CD4-positive, alpha-beta T cell treated with Interferon alpha-2 for 1 hour (primary cell): ENCODE measurements at places on chromosomes 4 and X.
A peak's percentile ranks its signal among the peaks of the same experiment; 100 is the strongest.

DNA sequence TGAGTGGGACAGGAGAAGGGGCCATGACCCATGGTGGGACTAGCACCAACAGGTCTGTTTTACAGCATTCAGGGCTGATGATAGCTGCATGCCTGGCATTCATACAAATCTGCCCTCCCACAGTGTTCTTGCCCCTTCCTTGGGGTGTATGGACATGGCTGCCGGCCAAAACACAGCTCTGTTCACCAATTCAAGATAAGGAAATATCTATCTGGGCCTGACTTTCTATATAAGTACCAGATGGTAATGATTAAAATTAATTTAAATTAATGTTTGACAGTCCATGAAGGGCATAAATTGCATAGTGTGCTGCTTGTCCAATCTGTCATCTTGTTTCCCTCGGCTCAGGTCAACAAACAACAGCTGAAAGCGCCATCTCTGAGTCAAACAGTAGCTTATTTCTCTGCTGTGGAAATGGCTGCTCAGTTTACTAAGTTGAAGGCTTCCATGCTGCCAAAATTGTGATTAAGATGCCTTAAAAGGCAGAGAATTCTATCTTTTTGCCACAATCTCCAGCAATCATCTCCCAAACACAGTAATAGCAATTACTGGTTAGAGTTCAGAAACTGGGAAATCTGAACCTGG lies 67.0 kb upstream of the TSPAN7 start:
- no peak for DNase-seq

GRCh38 chr4:52099860-52100461 lies 48.9 kb downstream of the SPATA18 start:
- no peak for DNase-seq

DNA sequence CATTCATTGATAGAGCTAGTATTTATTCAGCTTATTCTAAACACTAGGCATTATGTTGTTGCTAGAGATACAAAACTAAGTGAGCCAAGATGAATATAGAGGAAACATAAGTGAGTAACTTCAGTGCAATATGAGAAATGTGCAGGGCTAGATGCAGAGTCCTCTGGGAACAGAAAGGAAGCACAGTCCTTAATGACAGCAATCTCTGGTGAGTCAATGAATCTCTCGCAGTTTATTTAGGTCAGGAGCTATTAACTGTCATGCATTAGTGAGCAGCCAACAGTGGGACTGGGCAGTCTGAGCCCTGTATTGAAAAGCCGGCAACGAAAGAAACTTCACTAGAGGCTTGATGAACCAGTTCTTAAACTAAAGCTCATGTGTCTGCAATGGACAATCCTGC lies 598.1 kb upstream of the MAGEB2 start:
- DNase-seq = no peak

DNA sequence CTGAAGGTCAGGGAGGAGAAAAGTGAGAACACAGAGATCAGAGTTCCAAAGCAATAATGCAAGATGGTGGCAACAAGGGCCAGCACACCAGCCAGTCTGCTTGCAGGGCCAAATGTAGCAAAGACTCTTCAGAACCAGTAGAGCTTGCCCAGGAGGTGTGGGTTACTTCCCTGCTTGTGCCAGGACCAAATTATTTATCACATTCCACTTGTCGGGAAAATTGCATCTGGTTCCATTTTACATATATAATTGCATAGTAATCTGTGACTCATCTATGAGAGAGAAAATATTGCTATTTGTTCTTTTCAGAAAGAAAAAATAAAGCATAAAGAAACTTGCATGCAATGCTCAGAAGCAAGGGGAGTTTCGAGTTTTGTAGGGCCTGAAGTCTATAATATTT lies 41.4 kb downstream of the MAML3 start:
- DNase-seq = no peak

DNA sequence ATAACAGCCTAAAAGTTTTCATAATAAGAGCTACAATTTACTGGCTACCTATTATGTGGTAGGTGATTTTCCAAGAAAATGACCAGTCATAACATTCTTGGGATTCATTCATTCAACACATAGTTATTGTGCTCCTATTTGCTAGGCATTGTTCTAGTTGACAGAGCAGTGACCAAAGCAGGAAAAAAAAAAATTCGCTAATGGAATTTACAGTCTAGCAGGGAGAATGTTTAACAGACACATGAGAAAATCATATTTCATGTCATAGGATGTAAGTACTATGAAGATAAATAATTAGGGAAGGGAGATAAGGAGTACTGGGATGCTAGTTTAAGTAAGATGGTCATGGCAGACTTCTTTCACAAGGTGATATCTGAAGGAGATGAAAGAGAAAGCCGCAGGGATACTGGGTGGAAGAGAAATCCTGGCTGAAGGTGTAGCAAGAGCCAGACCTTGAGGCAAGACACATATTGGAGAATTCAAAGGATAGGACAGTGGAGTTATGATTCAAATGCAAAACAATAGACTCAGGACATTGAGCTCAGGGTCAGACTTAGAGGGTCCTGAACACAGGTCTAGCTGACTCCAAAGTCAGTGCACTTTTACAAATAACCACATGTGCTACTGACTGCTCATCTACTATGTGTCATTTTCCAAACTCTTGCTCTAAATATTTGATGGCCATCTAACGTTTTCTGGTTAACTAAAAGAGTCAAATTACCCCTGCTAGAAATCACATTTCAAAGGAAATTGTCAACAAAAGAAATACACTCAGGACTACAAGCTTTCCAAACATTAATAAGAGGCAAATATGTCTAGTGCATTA lies 20.4 kb downstream of the SPCS3 start:
- no peak for DNase-seq

GRCh38 chr4:118732591-118733330 lies 47.6 kb downstream of the METTL14 start:
- DNase-seq = no peak

GRCh38 chrX:118228041-118228440 lies 111.4 kb upstream of the KLHL13 start:
- DNase-seq = no peak

DNA sequence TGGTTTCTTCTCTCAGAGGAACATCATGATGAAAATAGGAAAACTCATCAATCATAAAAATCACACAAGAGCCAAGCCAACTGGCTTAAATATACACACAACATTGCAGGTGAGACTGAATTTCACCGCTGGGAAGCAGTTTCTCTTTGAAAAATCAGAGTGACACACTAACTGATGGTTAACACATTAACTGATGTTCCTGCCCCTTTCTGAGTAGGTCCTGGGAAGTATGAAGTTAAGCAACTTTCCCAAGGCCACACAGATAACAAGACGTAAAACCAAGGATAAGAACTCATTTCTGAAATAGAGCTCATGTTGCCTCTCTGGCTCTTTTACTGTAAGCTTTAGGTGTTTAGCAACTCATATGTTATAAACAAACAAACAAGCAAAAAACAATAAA lies 813.7 kb upstream of the HS3ST1 start:
- no peak for DNase-seq

GRCh38 chrX:80021621-80022020 lies 7.1 kb downstream of the TBX22 start:
- DNase-seq = no peak

DNA sequence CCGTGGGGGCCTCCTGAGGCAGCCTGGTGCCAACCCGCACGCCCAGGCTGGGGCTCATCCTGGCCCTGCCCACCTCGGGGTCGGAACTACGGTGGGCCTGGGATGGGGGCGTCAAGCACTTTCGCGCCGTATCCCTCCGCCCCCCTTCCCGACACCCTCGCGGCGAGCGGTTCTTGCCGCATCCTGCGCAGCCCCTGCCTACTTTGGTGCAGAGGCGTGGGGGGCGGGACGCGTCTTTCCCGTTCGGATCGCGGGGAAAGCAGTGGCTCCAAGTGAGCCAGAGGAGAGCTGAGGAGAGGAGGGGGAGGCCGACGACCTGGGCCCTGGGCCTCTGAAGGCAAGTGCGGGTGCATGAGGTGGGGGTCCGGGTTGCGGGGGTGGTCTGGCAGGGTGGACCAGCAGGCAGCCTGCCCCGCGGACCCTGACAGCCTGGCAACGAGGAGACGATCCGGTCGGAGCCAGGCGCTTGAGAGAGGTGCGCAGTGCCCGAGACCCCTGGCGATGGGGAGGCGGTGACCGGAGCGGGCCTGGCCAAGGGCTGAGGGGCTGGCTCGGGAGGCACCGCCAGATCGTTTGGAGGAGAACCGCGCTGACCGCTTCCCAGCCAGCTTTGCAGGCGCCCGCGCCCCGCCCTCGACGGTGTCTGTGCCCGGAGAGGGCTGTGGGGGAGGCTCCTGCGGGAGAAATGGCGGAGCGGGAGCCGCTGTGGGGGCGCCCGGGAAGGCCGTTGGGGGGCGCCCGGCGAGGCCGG lies at the start of gene GPRASP2:
Gene GPRASP2, plus strand, starts transcription at position 233 of the 751 bp plus-strand sequence. CDS start 2,422 bp downstream, outside the sequence.
- peak; percentile 13 for DNase-seq

DNA sequence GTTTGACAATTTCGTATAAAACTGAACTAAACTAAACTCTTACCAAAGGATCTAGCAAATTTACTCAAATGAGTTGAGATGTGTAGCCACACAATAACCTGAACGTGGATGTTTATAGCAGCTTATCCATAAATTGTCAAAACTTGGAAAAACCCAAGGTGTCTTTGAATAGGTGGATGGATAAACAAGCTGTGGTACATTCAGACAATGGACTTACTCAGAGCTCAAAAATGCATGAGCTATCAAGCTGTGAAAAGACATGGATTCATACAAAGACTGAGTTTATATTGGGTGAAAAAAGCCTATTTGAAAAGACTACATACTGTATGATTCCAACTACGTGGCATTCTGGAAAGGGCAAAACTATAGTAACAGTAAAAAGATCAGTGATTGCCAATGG lies 69.5 kb downstream of the LARP1B start:
- DNase-seq = no peak

GRCh38 chrX:7133050-7133440 lies 14.5 kb upstream of the STS start:
- DNase-seq = no peak

DNA sequence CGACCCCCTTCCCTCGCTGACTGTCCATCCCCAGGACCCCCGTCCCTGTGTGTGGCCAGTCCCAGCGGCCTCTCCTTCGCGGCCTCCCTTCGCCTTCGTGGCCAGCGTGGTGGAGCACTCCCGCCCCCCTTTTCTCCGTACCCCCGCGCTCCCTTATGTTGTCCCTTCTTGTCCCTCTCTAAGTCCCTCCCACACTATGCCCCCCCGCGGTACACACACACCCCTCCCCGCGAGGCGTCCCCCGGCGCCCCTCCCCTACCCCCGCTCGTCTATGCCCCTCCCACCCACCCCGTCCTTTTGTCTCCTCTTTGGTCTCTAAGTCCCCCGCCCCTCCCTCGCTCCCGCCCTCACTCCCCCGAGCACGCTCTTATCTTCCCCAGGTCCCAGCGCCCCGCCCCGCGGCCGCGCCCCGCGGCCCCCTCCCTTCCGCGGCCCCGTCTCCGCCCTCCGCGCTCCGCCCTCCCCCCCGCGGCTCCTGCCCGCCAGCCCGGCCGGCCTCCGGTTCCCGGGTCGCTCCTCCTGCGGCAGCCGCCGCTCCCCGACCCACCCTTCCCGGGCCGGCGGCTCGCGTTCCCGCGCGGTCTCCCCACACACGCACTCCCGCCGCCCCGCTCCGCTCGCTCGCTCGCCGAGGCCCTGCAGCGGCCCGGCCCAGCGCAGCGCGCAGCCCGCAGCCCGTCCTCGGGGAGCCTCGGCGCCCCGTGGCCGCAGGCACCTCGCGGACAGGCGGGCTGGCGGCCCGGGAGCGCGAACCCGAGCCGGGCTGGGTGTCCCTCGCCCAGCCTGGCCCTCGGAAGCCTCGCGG lies 26.3 kb downstream of the UTP14A start:
- peak; percentile 89 for DNase-seq

- no peak for DNase-seq
Observed at GRCh38 chr4:2621419-2621818, 85.0 kb downstream of the FAM193A start.

GRCh38 chrX:13285693-13286092 lies 34.2 kb downstream of the ATXN3L start:
- no peak for DNase-seq

DNA sequence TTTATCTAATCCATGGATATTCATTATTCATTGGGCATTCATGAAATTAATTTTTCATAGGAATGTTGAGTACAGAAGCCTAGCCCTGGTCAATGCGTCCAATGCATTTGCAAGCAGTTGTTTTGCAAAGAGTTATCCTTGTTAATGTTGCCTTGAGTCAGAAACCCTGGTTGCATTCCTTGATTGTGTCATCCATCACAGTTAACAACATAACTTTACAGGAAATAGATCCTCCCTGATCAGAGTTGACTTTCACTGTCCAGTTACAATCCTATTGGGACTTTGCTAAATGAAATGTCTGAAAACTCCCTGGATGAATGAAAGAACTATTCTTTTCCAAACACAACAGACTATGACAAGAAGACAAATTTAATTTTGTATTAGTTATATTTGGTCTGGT lies 924.3 kb upstream of the SLIT2 start:
- no peak for DNase-seq

GRCh38 chr4:141826260-141826659 lies 189.9 kb downstream of the IL15 start:
- no peak for DNase-seq

DNA sequence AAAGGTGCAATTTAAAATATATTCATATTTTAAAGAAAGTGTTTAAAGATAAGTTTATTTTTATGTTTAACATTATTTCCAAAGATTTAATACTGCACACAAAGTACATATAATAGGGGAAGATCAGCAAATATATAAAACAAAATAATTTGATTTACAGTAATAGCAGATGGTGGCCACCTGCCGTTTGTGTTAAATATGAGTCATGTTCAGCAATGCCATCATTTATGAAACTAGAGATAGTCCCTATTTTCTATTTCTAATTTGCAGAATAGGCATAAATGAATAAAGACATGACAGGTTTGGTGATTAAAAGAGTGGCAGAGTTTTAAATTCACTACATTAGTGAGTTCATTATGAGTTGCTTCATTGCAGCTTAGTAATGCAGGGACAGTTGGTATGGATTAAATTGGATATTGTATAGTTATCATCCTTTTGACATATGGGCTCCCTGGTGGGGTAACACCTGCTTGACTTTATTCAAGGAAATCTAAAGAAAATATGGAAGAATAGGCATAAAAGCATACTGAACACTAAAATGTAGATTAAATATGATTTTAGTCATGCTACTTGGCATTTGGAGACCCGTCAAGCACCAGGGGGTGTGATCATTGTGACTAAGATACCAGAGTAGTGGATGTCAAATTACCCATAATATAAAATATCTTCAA lies 78.8 kb upstream of the BANK1 start:
- no peak for DNase-seq

DNA sequence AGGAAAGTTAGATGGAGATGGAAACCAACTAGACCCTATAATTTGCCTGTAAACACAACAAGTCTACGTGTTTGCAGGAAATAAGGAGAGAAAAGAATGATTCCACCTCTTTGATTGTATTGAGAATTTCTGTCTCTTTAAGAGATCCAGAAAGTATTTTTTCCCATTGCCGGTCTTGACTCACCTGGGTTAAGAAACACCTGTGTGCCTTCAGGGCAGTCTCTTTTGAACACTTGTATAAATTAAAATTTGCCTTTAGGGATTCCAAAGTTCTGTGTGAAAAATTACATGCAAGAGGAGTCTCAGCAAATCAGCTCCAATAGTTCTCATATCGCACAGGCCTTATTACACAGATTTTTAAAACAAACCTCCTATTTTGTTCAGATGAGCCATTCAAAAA lies 46.0 kb upstream of the SMAD1 start:
- DNase-seq = no peak

- no peak for DNase-seq
Observed at GRCh38 chrX:18119856-18120255, 100.8 kb downstream of the BEND2 start.

GRCh38 chr4:40299811-40300292 lies 35.3 kb upstream of the CHRNA9 start:
- no peak for DNase-seq
